Hindlimb muscle (tissue), 1 donor: ENCODE measurements at places on chromosomes 7 and 10.

- no peak for DNase-seq
Measured at GRCh38 chr10:6958711-6959110, 378.6 kb upstream of the PRKCQ start.

DNA sequence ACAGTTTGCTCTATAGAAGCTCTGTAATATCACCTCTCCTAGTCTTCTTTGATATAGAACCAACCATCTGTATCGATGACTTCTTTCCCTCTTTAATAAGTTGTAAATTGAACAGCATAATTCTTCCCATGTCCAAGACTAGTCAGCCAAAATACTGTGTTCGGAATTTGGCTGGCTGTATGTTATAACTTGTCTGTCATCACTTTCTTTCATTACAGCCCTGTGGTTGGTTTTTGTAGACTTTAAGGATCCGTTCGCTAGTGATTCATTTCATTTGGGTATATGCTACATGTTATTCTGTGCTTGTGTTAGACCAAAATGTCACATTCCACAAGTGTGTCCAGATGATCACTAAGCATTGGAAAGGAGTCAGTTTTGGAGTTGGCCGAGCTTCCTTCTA lies 155.4 kb upstream of the ITGB1 start:
- DNase-seq, result no peak

DNA sequence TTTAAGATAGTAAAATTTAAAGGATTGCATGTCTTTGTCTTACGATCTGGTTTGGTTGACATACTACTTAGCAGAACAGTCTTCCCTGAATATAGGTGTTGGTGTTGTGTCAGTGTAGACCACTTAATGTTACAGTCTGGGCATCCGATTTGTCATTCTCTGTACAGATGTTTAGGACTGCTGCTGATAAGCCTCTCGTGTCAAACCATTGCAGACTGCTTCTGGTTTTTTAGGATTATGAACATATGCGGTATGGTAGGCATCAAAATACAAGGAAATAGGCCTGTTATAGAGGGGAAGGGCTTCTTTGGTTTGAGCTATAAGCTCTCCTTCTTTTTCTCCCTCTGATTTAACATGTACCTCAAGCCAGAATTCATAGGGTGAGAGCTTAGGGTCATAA lies 7.4 kb downstream of the CYP3A43 start:
- DNase-seq, result no peak

- DNase-seq, result no peak
Measured at GRCh38 chr10:112390125-112390703, 16.3 kb downstream of the ACSL5 start.

- DNase-seq, result no peak
Measured at GRCh38 chr10:78952030-78952429, 116.7 kb upstream of the ZMIZ1 start.
